ENCODE measurements at places on chromosomes 1 and 21.
A peak's percentile ranks its signal among the peaks of the same experiment; 100 is the strongest.

- DNase-seq: no peak
Measured at GRCh38 chr21:37561506-37561905, 194.9 kb downstream of the DYRK1A start.

GRCh38 chr1:7070389-7071029 is 285.3 kb downstream of the CAMTA1 start:
- peak; percentile 65 for DNase-seq

GRCh38 chr1:223829678-223830077 is 16.1 kb downstream of the TP53BP2 start:
- no peak for DNase-seq

DNA sequence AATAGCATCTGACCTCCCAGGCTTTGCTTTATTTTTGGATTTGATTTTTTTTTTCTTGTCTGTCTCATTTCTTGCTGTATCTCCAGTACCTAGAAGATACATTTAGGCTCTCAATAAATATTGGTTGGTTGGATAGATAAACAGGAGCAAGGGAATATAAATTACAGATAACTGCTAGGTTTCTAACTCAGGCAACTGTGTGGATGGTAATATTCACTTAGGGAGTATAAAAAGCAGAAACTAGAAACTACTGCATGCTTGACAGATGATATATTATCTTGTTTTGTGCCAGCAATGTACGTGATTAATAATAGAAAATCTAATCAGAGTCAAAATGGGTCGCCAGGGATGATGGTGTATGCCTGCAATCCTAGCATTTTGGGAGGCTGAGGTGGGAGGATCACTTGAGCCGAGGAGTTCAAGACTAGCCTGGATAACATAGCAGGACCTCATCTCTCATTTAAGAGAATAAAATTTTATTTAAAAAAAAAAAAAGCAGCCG is 31.0 kb upstream of the TARS2 start:
- no peak for DNase-seq

DNA sequence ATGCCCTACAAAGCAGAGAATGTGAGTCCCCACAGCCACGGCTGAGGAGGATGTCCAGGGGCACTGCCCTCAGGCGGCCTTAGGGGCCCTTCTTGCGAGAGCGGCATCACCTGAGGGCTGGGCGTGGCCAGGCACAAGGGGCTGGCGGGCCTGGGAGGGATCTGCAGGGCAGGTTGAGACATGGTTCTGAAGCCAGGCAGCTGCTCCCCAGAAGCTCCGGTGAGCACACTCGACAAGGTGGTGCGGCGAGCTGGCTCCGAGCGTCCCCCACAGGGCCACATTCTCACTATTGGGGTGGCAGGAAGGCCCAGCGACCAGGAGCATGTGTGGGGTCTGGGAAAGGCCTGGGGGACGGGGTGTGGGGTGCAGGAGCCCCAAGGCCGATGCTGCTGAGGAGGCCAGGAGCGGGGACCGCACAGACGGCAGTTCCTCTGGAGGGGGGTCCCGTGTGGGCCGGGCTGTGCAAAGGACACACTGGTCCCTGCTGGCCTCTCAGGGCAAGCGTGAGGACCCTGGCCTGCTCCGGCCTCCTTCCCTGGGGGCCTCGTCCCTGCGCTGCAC is 47.2 kb downstream of the MORN1 start:
- DNase-seq: no peak

GRCh38 chr1:175822580-175822979 is 79.2 kb upstream of the TNR start:
- no peak for DNase-seq

GRCh38 chr1:206925106-206925736 is 3.5 kb upstream of the FCMR start:
- DNase-seq: no peak

GRCh38 chr1:29690156-29690555 is 453.8 kb downstream of the PTPRU start:
- DNase-seq: no peak

- no peak for DNase-seq
Measured at GRCh38 chr1:15941044-15941840, 34.7 kb downstream of the ZBTB17 start.

DNA sequence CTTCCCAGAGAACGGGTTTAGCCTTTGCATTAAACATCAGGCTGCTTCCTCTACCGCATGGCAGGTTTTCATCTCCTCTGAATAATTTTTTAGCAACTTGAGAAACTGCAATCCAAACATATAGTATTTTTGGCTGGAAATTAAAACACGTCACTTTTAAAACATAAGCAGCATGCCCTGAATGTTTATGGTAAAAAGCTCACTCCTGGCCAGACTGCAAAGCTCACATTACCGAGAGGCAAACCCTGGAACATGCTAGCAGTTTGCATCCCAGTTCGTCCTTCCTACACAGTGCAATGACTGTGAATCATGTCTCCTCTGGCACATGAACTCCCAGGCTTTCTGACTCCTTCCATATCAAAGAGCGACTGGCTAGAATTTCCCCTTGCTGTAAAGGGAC is 312.3 kb downstream of the RRAGC start:
- DNase-seq: no peak

DNA sequence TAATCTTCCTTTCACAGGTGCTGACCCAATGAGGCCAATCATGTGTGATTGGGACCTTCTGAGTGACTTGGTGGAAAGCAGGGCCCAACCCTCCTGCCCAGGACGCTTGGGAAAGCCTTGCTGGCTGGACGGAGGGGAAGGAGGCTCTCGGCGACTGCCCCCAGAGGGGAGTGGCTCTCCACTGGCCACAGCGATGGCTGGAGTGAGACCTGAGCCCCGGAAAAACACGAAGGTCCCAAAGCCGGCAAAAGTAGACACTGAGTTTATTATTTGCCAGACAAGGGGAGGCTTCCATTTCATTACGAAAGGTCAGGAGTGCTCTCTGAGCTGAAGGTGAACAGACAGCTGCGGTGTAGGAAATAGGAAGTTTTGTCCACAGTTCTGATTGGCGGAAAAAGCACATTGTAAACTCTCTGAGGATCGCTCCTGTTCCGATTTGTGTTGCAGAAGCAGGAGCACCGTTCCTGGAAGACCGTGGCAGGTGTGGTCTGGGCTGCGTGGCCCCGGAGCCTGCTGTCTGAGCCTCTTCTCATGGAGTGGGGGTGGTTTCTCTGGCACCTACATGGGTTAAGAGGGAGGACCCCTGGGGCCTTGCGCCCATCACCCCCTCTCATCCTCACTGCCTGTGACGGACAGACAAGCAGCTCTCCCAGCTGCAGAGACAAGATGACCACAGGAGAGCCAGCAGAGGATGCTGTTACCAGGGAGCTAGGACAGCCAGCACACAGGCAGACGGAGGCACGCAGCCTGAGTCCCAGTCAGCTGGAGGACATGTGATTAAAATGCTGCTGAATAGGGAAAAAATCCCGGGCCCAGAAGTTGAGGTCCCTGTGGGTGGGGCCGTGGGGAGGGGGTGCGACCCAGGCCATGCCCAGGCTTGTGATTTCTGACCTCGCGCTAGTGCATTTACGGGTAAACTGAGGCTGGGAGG is 41.5 kb downstream of the KRTAP10-1 start:
- DNase-seq: peak; percentile 26

- DNase-seq: no peak
Measured at GRCh38 chr21:45281411-45282282, 6.0 kb downstream of the POFUT2 start.

DNA sequence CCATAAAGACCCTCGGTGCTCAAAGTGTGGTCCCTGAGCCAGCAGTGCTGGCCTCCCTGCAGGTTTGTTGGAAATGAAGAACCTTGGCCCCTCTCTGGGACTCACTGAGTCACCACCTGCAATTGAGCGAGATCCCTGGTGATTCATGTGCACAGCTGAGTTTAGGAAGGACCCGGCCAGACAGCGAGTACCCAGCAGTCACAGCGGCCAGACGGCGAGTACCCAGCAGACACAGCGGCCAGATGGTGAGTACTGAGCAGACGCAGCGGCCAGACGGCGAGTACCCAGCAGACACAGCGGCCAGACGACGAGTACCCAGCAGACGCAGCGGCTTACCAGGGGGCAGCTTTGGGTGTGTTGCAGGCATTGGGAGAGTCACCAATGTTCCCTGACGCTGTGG is 123.8 kb downstream of the PRDM16 start:
- DNase-seq: peak; percentile 30

DNA sequence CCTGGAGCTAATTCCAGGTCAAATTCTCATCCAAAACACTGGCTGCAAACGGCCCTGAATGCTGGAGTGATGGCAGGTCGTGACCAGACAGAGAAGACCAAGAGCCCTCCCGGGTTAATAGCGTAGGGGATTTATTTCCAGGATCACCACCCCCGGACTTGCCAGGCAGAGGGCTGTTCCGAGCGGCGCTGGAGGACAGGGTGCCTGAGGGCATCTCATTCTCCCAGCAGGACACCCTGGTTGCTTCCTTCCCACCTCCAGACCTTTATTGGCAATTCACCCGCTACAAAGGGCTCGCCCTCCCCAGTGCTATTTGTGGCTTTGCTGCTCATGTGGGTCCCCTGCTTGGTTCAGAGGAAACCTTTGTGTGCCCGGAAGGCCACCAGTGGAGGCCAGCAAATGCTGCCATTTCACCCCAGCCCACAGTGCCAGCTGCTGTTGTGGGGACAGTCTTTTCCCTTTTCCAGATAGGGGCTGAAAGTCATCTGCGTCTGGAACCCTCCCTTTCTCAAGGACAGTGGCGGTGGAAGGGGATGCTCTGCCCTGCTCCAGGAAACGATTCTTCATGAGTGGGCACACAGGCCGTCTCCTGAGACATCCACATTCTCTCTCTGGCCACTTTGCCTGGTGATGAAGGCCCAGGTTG is 19.0 kb upstream of the C1orf174 start:
- no peak for DNase-seq

DNA sequence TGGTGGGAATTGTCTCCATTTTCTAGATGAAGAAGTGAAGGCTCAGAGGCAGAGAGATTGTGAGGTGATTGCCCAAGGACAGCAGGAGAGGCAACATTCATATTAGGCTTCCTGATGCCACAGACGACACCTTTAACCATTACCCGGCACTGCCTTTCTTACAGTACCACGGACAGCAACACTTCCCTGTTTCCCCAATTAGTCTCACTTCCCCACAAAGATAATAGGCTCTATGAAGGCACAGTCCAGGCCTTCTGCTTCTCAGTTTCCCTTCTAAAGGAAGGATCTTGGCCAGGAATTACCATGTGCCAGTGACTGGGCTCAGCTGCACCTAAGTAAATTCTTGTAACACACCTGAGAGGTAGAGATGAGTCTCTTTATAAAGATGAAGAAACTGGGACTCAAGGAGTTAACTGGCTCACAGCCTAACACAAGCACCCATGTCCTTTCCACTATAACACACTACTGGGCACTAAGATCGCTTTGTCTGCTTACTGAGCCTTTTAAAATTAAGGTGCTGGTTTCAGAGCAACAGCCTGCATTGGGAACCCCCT is 9.6 kb downstream of the IGSF9 start:
- no peak for DNase-seq

DNA sequence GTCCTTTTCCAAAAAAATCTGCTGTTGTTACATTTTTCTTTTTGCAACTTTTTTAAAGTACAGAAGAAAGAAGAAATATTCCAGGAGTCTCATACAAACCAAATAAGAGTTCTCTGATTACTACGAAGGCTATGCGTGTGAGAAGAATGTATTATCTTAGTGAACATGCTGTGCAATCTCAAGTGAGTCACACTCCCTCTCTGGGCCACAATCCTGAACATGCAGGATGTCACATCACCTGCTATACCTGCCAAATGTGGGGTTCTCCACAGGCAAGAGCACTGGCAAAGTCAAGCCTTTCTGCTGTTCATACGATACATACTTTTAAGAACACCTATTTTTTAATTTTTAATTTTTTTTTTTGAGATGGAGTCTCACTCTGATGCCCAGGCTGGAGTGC is 21.7 kb upstream of the TRIM63 start:
- no peak for DNase-seq

GRCh38 chr1:53138991-53139884 is 3.2 kb downstream of the SLC1A7 start:
- no peak for DNase-seq

GRCh38 chr1:17892225-17892624 is 137.1 kb downstream of the ACTL8 start:
- DNase-seq: no peak

GRCh38 chr1:161721738-161722343 is 497 bp downstream of the FCRLB start:
- DNase-seq: no peak

- DNase-seq: peak; percentile 63
Measured at GRCh38 chr1:214123061-214123784, 135.4 kb downstream of the PROX1 start.

DNA sequence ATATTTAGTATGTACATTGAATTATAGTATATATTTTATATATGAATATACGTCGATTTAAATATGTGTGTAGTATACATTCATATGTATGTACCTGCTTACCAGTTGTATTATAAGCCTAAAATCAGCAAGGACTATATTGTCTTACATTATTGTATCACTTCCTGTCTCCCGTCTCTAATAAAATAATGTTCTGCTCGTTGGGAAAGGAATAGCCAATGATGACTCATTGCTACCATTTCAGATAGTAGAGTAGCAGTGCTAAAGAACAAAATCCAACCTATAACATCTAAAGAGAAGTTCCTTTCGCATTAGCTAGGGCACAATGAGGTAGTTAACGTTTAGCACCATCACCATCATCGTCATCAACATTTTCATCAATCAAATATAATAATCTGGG is 39.9 kb upstream of the SMYD2 start:
- no peak for DNase-seq

DNA sequence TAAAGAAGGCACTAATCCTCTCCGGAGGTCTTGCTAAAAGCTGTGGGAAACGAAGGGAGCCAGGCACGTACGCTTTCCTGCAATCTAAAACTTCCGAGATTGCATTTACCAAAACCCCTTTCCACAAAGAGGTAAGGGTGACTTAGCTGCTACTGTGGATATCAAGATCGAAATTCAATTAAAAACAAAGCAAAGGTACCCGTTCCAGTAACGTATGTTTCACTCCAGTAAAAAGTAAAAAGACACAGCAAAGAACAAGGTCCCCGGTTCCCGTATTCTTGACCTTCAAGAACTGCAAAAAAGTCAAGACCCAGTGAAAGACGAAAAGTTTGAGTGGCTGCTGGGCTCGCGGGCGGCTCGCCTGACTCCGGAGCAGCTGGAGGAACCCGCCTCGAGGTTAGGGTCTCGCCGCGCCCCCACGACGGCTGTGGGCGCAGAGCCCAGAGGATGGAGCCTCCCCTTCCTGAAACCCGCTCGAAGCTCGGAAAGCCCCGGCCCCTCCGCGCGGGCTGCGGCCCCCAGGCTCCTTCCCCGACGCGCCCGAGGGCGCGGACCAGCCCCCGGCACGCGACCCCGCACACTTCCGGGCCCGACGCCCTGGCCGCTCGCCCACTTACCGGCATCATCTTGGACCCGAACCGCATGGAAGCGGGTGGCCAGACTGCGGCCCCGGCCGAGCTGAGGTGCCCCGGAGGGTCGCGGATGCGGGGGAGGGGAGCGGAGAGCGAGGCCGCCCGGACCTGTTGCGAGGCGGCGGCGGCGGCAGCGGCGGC is 524 bp downstream of the TP53BP2 start:
- DNase-seq: no peak

DNA sequence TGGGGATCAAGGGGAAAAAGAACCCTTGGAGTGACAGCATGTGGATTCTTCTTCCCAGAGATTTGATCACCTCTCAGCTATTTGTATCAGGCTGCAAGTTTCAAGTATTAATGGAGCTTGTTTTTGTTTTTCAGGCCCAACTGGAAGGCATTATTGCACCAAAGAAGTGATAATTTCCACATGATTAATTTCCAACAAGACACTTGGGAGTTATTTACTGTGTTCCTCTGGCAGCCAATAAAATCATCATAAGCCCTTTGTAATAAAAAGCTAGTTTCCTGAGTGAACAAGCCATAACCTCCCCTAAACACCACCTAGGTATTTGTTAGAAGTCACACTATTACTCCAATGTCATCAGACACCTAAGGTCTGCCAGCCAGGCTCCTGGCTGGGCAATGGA is 8.2 kb downstream of the DNALI1 start:
- no peak for DNase-seq

Data from SHP77 (cell line).